ENCODE measurements at places on chromosomes 2 and 18.

- no peak for DNase-seq
Observed at GRCh38 chr2:86139981-86140380, 33.9 kb downstream of the PTCD3 start.

DNA sequence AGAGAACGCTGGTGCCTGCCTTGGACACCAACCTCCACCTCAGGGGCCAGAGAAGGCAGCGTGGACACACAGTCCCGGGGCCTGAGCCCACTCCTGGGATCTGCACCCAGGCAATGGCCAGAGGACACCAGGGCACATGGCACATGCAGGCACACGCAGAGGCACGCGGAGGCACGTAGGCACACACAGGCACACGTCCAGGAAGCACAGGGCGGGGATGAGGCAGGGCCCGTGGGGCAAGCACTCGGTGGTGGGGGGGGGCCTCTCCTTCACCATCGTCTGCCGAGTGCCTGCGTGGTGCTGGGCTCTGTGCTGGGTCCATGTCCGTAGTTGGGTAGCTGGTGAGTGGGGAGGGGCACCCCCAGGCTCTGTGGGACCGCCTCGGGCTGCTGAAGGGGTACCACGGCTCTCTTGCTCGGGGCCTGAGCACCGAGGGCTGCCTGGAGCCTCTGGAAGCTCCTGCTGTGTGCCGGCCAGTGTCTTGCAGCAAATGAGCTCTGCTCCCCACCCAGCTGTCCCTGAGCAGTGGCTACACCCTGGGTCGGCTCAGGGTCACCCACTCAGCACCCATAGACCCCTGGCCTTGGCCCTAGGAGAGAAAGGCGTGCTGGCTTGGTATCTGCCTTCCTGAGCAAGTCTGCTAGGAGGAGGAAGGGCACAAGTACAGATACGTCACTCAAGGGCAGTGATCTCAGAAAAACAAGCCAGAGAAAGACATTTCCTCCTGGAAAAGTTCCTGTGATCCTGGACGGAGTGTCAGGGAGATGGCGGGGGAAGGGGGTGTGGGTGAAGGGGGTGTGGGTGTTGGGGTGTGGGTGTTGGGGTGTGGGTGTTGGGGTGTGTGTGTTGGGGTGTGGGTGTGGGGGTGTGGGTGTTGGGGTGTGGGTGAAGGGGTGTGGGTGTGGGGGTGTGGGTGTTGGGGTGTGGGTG, 26.4 kb downstream of the RTP5 start:
- DNase-seq = peak; percentile 73

GRCh38 chr2:111071600-111072171, 49.0 kb upstream of the BCL2L11 start:
- DNase-seq = no peak

- no peak for DNase-seq
Observed at GRCh38 chr2:231002641-231003040, 6.7 kb downstream of the SPATA3 start.

- no peak for DNase-seq
Observed at GRCh38 chr2:100429726-100430125, 12.3 kb upstream of the CHST10 start.

DNA sequence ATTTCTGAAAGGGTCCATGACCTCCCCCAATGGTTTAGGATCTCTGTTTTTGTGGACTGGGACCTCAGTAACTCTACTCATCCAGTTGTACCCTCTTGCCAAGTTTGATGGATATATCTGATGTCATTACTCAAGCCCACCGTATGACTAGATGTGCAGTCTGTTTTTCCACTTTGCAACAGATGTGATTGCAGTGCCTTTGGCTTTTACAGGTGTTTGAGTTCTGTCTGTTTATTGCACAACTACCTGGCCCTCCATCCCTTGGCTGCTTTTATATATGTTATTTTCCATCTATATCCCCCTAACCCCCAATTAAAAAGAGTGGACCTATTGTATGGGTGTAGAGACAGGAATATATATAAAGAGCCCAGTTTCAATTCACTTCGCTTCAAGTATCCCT, 10.8 kb downstream of the NCOA1 start:
- no peak for DNase-seq

DNA sequence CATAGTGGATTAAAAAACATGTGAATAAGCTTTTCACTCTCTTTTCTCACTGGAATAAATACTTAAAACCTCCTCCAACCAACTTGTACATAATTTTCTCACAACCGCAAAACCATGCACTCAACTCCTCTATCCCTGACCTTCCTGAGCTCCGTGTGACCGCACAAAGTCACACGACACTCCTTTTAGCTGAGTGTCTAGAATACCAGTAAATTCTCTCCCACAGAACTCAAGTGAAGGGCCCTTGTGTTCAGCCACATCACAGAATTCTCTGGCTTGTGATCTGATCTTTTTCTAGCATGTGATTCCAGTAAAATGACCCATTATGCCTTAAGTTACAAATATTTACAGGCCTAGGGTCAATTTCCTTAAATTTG, 91.2 kb upstream of the ARL4C start:
- peak; percentile 12 for DNase-seq

GRCh38 chr2:175854129-175854528, 147.9 kb downstream of the LNPK start:
- no peak for DNase-seq

DNA sequence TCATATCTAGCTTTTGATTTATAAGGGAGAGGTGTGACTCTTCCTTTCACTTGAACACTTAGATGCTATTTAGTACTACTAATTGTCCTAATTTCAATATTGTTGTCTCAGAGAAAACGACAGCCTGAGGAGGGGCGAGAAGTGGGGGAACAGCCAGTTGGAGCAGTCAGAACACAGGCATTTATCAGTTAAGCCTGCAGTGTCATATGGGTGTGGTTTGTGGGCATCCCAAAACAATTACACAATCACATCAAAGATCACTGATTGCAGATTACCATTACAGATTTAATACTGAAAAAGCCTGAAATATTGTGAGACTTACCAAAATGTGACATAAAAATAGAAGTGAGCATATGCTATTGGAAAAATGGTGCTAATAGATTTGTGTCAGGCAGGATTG, 15.8 kb downstream of the TMEM131 start:
- no peak for DNase-seq

DNA sequence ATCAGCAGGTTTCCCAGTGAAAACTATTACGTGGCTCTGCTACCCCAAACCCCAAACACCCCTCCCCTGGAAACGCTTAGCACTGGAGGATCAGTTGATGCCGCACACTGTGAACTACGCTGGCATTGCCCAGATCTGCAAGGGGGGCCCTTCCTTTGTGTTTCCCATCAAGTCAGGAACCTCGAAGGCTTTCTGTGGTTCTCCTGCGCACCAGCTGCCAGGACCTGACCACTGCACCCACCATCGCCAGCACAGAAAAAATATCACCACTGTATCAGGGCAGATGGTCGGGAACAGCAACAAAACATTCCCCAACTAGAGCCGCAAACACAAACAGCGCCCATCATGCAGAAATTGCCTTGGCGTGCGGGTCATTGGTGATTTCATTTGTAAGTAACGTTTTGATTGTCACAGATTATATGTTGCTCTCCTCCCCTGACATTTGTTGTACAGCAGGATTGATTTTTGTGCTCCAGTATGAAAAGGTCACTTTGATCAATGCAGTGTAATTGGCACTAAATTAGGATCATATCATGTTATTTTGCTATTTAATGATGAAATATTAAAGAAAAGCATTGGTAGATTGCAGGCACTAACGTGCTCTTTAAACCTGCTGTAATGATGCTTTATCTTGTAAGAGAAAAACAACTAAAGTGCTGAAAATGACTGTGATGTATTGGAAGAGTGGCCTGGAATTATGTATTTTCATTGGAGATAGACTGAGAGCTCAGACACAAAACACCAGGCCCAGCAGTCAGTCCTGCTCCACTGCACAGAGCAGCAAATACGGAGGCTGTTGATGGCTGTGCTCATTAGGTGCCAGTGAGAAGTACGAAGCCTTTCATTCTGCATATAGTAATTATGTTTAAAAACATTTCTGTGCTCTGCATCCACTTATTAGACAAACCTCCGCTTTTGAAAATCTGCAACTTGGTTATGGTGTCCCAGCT, 833.2 kb upstream of the SALL3 start:
- no peak for DNase-seq

GRCh38 chr2:42123426-42123825, 45.7 kb upstream of the EML4 start:
- peak; percentile 75 for DNase-seq

DNA sequence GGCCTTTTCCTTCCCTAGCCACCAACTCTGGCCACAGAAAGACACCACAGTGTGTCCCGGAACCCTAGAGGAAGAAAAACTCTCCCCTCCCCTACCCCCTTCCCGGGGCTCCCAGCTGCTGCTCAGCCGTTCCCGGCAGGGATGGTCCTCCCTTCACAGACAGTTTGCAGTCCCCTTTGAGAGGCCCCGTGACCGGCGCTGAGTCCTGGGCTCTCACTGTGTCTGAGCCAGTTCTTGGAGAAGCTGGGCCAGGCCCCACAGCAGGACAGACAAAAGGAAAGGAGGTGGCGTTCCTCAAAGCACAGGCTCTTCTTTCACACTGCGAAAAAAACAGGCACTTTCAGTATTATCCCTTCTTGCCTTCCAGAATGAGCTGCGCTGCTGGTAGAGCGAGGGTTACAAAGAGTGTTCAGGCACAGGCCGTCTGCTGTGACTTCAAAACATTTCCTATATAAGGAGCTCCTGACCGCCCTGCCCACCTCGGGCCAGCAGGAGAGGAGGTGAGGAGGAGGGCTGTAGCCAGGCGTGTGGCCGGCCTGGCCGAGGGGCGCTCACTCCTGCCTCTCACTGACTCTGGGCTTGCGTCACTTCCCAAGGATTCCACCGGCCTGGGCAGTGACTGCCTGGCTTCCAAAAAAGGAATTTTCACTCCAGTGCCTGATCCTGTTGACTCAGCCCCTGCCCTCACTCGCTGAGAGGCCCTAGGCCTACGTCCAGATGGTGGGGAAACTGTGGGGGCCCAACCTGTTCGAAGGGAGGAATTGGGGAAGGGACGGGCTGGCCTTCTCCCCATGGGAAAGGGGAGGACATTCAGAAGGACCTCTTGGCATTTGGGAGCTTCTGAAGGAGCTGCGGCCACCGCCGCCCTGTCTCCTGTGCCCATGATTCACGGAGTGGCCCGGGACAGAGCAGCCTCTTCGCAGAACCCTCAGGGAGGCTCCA, 24.9 kb downstream of the CIDEA start:
- peak; percentile 99 for DNase-seq

GRCh38 chr18:21489119-21489750, 111.3 kb downstream of the ESCO1 start:
- no peak for DNase-seq

DNA sequence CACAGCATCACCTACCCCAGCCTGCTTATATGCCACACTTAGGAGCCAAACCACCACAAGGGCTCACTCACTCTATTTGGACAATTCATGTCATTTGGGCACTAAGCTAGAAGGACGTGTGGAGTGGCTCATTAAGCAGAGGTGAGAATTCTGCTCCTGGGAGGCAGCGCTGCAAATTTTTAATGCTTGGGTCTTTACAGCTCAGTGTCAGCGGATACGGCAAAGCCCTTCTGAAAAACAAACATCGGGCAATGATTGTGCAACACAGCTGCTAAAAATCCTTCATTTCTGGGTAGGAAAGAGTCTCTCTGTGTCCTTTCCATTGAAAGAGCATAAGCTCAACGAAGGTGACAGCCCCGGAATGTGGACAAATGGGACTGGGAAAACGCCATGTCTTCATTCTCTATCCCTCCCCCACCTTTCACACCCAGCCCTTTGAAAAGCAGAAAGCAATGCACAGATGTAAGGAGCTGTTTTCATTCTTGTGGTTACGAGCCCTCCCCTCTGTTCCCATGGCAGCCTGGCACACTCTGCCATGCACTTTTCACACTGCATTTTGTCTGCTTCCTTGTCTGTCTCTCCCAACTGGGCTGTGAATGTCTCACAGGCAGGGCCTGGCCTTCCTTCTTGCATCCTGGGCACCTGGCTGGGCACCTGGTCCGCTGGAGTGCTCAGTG, 16.0 kb downstream of the TMEM177 start:
- peak; percentile 88 for DNase-seq

DNA sequence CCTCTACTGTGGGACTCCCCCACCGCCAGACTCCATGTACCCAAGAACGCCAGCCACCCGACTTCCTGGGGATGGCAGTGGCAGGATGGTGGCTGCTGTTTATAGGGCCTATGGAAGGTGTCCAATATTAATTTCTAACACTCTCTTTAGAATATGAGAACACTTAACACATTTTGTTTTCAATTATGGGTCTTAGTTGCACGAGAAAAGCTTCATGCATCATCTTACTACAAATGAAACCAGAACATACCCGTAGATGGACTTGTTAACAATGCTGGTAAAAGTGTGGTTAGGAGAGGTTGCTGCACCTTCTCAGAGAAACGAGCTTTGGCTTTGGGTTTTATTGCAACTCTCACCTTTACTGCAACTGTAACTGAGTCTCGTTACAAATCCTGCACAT, 335.6 kb upstream of the ID2 start:
- DNase-seq = peak; percentile 5

- no peak for DNase-seq
Observed at GRCh38 chr2:148546270-148546669, 98.3 kb upstream of the EPC2 start.

DNA sequence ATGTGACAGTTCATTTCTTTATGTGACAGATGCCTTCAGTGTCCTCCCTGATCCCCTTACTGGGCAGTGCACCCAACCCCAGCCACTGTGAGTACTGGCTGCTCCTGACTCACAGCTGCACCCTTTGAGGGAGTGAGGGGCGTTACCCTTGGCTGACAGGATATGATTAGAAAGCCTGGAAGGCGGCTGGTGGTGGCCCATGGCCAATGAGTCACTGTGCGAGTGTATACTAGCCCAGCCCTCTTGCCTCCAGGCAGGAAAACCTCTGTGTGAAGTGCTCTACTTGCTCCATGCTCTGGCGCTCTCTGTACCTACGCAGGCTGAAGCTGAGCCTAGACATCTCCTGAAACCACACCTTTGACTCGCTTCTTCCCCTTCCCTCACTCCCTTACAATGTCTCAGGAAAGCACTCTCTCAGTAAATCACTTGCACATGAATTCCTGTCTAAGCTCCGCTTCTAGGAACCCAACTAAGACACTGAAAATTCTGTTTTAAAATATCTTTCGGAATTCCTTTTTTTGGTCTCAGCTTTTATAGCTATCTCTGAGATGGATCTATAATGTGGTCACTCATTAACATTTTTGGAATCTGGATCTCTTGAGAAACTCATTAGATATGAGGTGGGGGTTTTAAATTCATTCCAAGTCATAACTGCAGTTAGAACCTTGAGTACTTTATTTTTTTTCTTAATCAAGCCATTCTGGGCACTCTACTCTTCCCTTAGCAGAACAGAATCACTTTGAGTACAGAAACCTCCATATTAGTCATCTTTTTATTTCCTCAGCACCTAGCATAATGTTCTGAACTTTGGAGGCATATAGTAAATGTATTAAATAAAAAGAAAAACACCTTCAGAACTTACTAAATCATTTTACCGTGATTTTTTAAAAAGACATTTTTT, 25.3 kb upstream of the STAM2 start:
- peak; percentile 100 for DNase-seq

DNA sequence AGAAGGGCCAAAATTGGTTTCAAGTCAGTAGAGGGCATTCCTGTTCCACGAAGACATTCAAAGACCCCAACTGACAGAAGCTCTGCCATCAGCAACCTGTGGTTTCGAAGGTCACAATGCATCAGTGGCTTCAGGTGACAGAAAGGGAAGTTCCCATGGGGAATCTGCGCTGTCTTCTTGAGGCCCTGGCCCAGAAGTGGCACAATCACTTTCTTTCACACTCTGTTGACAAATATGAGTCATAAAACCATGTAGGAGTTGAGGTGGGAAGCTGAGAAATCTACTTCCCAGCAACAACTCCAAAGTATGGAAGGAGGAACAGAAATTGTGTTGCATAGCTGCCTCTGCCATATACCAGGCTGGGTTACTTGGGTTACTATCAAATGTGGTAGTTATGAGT, 621.1 kb upstream of the FANCL start:
- no peak for DNase-seq
